ENCODE measurements at places on chromosomes 5 and 9.

- no peak for DNase-seq
These were observed 1.2 kb downstream of the CDC14B start for GRCh38 chr9:96618209-96619123.

DNA sequence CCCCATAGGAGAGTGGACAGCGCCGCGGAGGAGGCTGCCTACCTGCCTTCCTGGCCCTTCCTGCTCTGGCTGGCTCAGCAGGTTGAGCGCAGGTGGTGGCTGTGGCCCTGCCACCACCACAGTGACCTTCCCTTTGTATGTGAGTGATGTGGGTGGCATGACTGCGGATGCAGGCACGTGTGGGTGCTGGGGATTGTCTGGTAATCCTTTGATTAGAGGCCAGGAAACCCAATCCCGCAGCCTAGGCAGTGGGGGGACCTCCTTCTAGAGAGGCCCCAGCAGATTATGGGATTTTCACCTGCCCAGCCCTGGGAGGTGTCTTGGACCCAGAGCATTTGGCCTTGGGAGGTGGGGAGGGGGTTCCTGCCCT, 16.5 kb downstream of the RXRA start:
- DNase-seq = no peak

- no peak for DNase-seq
These were observed 24.0 kb upstream of the RNF130 start for GRCh38 chr5:180095545-180095944.

- no peak for DNase-seq
These were observed 33.9 kb downstream of the HACD4 start for GRCh38 chr9:20997503-20998076.

GRCh38 chr9:10443868-10444204, 169.0 kb downstream of the PTPRD start:
- no peak for DNase-seq

- no peak for DNase-seq
These were observed 21.3 kb upstream of the NDST1 start for GRCh38 chr5:150486402-150487198.

- DNase-seq = no peak
These were observed 80.8 kb upstream of the IER5L start for GRCh38 chr9:129258823-129259301.

DNA sequence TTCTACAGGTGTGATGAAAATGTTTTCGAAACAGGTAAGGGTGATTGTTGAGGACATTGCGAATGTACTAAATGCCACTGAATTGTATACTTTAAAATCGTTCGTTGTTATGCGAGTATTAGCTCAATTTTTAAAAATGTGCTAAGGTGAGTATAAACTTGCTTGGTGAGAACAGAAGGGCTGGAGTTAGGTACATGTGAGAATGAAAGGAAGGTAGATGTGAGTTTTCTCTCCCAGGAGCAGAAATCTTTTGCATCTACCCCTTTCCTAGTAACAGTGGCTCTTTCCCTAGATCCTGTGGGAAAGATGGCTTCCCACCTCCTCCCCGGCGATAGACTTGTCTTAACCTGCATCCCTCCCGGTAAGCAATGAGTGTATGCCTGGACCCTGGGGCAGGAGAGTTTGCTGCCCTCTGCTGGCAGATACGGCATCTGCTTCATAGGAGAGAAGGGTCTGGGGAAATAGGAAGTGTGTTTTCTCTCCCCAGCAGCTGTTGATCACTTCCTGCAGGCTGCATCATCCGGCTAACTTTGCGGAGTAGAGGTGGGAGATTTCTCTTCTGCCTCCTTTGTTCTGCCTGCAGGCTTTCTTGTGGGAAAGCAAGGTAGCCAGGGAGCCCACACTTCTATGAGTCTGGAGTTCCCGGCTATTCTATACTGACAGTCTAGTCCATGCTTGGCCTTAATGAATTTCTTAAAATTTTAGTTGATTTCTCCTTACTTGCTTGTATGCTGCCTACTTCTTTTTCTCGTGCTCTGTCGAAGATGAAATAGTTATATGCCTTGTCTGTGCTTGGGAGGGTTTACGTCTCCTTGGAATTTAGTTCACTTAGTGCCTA, 373.3 kb upstream of the SEMA6A start:
- peak; percentile 8 for DNase-seq

GRCh38 chr9:100602342-100602801, 24.5 kb downstream of the CAVIN4 start:
- no peak for DNase-seq

GRCh38 chr5:60514152-60514551, 185.8 kb downstream of the DEPDC1B start:
- DNase-seq = no peak

DNA sequence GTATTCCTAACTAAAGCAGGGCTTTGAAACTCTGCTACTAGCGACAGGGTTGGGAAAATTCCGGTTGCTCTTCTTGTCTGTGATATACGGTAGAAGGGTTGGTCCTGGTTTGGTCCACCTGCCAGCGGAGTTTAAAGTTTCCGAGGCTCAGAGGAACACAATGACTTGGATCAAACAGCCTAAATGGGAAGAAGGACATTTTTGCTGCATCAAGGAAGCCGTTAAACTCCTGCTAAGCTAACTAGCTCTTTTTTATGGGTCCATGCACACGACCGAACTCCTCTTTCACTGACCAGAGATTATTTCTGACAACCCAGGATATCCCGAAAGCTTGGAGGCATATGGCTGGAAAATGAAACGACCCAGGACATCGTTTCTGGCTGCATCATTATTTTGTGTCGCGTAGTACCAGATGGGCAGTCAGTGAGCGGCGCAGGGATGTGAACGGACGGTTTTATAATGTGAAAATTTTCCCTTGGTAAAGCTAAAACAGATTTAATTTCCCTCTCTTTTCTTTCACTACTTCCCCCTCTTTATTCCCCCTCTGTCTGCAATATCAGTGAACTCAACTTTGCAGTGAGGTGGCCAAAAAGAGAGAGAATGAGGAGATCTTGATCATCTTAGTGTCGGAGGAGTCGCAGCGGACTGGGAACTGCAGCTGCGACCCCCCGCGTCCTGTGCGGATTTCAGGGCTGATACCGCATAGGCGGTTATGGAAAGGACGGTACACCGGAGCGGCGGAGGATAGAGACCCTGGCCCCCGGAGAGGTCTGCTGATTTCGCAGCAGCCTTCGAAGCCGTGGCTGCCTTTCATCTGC, at the start of gene LURAP1L:
Gene LURAP1L, plus strand, starts transcription at position 160 of the 818 bp plus-strand sequence. CDS start 696 bp downstream, outside the sequence.
- DNase-seq = peak; percentile 51

GRCh38 chr5:154164249-154164581, 26.3 kb upstream of the GALNT10 start:
- DNase-seq = no peak

GRCh38 chr5:134479839-134480238, 45.6 kb upstream of the JADE2 start:
- no peak for DNase-seq

DNA sequence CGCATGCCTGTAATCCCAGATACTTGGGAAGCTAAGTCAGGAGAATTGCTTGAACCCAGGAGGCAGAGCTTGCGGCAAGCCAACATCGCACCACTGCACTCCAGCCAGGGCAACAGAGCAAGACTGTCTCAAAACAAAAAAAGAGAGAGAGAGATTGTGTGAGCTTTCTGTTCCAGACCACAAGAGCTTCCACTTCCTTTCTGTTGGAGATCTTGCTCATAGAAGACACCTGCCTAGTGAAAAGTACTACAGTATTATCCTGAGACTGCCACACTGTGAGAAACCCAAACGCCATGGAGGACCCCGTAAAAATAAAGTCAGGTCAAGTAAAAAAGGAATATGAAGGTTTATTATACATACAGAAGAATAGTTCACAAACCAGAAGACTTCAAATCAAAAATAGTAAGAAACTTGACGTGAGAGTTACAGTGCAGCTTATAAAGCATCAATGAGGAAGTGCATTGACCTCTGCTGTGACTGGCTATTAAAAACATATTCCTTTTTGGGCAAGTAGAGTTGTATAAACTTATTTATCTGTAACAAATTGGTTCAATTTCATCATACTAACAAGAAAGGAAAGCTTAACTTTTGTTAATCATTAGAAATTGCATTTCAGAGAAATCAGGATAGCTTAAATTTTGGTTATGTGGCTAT, 4.3 kb upstream of the EMB start:
- DNase-seq = no peak

GRCh38 chr5:177357146-177357458, 622 bp upstream of the RGS14 start:
- no peak for DNase-seq

GRCh38 chr5:137287569-137287968, 211.6 kb downstream of the SPOCK1 start:
- DNase-seq = no peak

GRCh38 chr5:169626779-169627178, 10.3 kb upstream of the DOCK2 start:
- peak; percentile 98 for DNase-seq

- no peak for DNase-seq
These were observed 299.6 kb upstream of the KLF4 start for GRCh38 chr9:107789001-107789700.

DNA sequence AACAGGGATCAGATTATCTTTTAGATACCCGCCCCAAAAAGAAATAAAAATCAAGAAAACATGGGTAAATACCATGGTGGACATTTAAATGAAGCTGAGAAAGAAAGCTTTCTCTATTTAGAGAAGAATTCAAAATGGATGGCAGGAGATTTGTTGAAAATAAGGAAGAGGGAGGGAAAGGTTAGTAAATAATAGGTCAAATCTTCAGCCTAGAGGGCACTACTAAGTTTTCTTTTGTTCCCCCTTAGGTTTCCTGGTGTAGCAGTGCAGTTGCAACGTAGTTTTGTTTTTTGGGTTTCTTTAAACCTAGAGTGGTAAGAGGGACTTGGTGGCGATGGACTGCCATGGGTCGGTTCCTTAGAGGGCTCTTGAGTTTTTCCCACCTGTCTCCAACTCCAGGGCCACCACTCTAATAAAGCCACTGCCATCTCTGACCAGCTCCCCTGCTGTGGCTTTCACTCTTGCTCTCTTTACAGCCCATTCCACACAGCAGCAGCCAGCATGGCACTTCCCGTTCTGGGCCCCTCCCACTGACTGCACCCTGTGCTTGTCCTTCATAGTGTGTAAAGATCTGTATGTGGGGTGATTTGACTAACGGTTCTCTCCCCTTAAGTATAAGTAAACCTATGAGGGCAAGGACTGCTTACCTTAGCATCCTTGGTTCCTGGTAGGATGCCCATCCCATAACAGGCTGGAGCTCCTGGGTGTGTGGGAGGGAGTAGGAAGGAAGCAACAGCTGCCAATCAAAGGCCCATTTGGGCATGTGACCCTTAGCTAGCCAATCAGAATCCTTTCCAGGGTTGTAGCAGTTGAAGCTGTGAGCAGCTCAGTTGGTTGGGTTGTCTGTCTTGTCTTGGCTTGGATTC, 118.3 kb downstream of the SLC1A3 start:
- no peak for DNase-seq

GRCh38 chr5:83564069-83564749, 92.7 kb downstream of the VCAN start:
- peak; percentile 62 for DNase-seq

- no peak for DNase-seq
These were observed at the start of gene OGN for GRCh38 chr9:92404042-92404836. Gene OGN, minus strand, starts transcription at chr9:92404578. Its CDS starts 1,171 bp downstream, at chr9:92403407.

DNA sequence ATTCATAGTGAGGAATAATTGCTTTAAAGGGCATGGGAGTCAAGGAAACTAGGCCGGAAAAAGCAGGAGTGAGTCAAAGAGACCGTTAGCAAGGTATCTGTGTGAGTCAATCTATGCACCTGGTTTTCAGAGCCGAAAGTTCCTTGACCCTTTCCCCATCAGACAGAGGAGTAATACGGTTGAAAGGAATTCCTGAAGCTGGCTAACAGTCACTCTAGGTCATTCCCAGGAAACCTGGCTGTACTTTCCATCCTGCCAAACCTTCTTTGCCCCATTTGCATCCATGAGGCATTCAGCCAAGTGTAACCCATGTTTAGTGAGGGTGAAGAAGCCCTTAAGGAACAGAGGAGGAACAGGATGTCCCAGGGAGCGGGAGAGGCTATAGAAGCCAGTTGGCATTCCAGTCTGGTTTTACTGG, 16.2 kb downstream of the RBM18 start:
- no peak for DNase-seq

- no peak for DNase-seq
These were observed 2.6 kb downstream of the GABRA1 start for GRCh38 chr5:161850491-161850890.

DNA sequence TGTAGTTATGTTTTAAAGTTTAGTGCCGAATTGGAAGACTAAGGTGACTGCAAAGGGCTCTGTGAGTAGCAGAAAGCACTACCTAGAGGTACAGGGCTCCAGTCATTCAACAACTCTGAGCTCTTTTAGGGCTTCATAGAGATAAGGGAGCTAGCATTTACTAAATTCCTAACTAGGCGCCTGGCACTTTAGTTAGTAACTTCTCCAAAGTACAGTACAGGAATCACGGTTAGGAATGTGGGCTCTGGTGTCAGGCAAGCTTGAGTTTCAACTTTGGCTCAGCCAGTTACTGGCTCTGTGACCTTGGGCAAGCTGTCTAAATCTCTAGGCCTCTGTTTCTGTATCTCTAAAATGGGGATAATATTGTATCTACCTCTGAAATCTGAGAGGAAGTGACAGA, 115.3 kb downstream of the SLIT3 start:
- no peak for DNase-seq

DNA sequence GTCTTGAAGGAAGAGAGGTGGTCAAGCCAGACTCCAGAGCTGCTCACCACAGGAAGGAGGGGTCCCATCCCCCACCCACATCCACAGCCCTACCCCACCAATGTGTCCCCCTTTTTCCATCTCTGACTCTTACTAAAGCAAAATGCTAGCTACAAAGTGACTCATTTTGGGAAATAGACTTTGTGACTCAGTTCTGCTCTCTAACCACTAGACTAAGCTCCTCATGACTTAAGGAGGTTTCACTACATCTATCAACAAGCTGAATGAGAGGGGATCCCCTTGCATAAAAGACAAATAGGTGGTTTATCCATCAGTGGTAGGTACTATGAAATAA, 35.1 kb upstream of the ADRB2 start:
- no peak for DNase-seq

DNA sequence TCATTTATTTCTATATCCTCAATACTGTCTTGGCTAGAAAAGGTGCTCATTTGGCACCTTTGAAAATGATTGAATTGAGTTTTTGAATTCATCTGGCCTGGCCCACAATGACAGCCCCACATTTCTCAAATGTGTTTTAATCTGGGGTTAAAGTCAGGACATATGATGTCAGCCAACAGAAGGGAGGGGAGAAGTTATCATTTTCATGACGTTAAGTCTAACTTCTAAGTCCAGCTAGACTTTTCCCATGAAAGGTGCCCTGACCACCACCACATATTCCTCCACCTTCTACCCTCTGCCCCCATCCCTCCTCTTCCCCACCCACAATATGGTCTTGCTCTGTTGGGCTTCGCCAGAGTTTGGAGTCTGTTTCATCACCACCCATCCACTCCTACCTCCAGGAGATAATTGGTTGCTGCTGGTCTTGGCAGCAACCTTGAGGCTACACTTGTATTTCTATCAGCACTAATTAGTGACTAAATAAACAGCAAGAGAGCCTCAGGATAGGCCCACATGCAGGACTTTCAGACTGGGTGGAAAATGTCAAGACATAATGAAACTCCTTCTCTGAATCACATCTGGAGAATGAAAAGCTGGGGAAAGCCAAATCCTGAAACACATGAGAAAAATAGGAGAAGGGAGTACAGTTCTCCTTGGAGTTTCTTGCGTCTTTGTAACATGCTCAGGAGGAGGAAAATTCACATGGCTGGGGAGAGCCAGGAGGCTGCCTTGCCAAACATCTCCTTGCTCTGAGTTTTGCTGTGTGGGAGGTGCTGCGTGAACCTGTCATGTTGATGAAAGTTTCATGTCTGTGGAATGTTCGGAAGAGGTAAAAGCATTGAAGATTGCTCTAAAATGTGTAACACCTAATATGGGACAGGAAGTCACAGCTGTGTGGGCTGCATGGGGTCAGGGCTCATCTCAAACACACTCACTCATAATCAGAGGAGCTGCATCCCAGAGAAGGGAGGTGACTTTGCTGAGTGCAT, 544.7 kb upstream of the KLF4 start:
- DNase-seq = no peak

- no peak for DNase-seq
These were observed 122.8 kb upstream of the PUM3 start for GRCh38 chr9:2966565-2967300.
